Foreskin keratinocyte (primary cell): ENCODE measurements at places on chromosomes 12 and 14. TPM values are rescaled to one million over a fixed set of nuclear protein-coding genes. Genes with fewer than 3 reads are reported as not detected.

Gene PTPRQ
- not detected in 2 replicates for total RNA-seq

Gene SLC25A21
- total RNA-seq = 0.24 and 0.25 TPM in 2 replicates

Gene SIX6
- not detected in 2 replicates for total RNA-seq

Gene ANO4
- 16.6 and 48.9 TPM in 2 replicates for total RNA-seq

Gene ALDH1L2
- total RNA-seq = 6.8 and 17.5 TPM in 2 replicates

Gene ZDHHC22
- total RNA-seq = not detected in 2 replicates
